Gastrocnemius medialis (tissue), 4 donors: ENCODE measurements at places on chromosomes 2 and 18. TPM values are rescaled to one million over a fixed set of nuclear protein-coding genes. Genes with fewer than 3 reads are reported as not detected.

The ELAC1 gene
- 4.4 TPM for total RNA-seq

The CTAGE1 gene
- total RNA-seq, result not detected

- DNase-seq, result no peak
- H3K4me1 ChIP-seq, result peaks cover 27% of the 10 kb centered on the region
- peak overlapping the region; percentile 19 for H3K4me3 ChIP-seq
- H3K36me3 ChIP-seq, result no peaks in the 10 kb centered on the region
Observed at GRCh38 chr2:231672617-231673347, 35.5 kb upstream of the PTMA start.

- no peaks in the 10 kb centered on the region for H3K27me3 ChIP-seq
- no peaks in the 10 kb centered on the region for H3K4me1 ChIP-seq
- no peak for DNase-seq
- no peak overlapping the region for H3K4me3 ChIP-seq
- no peaks in the 10 kb centered on the region for H3K36me3 ChIP-seq
- no peak overlapping the region for H3K27ac ChIP-seq
Observed at GRCh38 chr18:23151414-23152099, 16.3 kb downstream of the CABLES1 start.

- H3K4me3 ChIP-seq, result no peak overlapping the region
- H3K27me3 ChIP-seq, result no peaks in the 10 kb centered on the region
- no peak for DNase-seq
- no peak overlapping the region for H3K27ac ChIP-seq
Observed at GRCh38 chr2:98486374-98486981, 41.8 kb downstream of the INPP4A start.

DNA sequence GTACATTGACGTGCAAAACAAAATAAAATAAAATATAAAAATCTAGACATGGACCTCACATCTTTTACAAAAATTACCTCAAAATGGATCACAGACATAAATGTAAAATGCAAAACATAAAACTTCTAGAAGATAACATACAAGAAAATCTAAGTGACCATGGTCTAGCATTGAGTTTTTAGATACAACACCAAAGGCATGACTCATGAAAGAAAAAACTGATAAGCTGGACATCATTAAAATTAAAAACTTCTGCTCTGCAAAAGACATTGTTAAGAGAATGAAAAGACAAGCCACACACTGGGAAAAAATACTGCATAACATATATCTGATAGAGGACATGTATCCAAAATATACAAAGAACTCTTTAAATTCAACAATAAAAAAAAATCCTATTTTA lies 14.4 kb downstream of the MAP4K3 start:
- no peak for DNase-seq
- peaks cover 80% of the 10 kb centered on the region for H3K4me1 ChIP-seq
- no peaks in the 10 kb centered on the region for H3K27me3 ChIP-seq
- no peaks in the 10 kb centered on the region for H3K36me3 ChIP-seq
- no peak overlapping the region for H3K27ac ChIP-seq
